ENCODE measurements at places on chromosomes 12 and 14.
A peak's percentile ranks its signal among the peaks of the same experiment; 100 is the strongest.

DNA sequence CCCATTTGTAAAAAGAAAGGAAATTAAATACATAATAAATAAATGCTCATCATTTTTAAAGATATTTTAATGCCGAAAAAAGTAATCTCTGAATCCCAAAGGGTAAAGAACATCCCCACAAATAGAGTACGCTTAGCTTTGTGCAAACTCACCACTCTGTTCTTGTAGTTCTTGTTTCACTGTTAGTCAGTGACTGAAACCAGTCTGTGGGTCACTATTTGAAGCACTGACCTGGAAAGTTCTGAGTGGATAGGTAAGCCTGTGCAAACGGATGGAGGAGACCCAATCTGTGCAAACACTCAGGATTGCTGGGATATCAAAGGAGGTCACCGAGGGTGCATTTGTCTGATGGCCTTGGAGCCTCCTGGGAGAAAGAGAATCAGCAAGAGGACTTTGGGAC, 68.1 kb upstream of the TSPAN11 start:
- no peak for DNase-seq

DNA sequence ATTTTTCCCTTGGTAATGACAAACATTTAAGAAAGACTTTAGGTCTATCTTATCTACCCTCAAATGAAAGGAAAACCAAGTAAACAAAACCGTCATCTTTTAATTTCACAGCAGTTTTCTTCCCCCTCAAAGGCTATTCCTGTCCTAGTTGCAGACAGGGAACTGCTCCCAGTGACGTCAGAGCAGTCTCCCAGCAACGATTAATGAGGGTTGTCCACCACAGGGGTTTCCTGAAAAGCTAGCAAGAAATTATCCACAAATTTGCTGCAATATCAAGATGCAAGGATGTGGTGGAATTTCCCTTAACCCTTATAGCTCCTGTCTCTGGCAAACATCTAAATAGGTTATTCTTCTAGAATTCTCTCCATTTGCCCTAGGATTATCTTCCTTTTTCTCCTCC, 89.1 kb upstream of the STAC3 start:
- DNase-seq, result no peak

GRCh38 chr12:76762601-76762980, 1.3 kb upstream of the ZDHHC17 start:
- DNase-seq, result no peak

DNA sequence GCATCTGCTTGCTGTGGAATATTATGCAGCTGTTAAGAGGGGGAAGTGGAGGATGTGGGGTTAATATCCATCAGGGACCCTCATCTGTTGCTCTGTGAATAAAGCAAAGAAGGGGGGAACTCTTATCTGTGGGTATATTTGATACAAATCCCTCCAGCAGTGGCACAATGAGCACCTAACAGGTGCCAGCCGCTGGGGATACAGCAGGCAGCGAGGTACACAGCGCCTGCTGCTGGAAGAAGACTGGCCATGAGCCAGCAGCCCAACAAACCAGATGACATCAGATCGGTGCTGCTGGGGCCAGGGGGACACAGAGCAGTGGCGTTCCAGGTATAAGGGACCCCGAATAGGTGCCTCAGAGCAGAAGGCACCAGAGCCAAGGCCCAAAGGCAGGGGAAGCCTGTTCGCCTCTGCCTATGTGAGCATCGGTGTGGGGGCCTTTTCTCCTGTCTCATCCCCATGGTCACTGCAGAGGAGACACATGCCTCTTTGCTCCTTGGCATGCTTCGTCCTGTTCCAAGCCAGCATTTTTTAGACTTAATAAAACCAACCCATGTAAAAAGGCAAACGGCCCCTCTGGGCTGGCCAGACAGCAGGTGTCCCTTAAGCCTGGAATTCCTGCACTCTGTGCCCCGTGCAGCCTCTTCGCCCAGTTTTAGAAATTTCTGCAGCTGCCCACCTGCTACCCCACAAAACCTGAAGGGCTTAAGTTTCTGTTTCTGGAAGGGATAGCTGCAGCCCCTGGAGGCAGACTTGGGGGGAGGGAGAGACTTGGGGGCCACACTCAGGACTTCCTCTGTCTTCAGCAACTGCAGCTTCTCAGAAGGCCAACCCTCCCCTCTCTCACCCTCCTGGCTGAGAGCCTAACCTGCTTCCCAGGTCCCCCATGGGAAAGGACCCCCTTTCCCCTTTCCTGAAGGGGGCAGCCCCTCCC, 1.6 kb upstream of the CKB start:
- no peak for DNase-seq

DNA sequence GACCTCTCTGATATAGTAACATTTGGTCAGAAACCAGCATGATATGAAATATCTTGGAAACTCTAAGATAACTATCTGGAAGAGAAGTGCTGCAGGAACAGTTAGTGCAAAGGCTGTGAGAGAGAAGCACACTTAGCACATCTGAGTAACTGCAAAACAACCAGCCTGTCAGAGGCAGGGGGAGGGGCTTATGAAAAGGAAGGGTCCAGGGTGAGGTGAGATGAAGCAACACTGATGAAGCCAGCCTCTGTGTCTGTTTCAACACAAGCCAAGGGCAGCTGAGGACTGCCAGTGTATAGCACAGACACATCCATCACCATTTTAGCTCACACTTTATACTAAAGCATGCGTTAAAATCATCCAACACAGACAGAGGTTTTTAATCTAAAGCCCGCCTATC, 37.4 kb upstream of the OVCH1 start:
- DNase-seq, result no peak

DNA sequence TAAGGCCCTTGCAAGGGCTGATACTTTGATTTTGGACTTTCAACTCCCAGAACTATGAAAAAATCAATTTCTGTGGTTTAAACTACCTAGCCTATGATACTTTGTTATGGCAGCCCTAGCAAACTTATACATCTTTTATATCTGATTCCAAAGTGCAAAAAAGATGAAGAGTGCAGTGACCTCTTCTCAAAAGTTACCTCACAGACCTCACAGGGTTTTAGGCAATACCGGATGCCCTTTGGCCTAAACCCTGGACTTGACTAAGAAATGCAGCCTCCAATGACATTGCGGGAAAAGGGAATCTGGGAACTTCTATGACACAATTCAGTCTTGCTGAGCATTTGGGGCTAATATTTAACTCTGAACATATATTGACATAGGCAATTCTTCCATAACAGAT, 63.3 kb downstream of the IGF1 start:
- DNase-seq, result no peak

DNA sequence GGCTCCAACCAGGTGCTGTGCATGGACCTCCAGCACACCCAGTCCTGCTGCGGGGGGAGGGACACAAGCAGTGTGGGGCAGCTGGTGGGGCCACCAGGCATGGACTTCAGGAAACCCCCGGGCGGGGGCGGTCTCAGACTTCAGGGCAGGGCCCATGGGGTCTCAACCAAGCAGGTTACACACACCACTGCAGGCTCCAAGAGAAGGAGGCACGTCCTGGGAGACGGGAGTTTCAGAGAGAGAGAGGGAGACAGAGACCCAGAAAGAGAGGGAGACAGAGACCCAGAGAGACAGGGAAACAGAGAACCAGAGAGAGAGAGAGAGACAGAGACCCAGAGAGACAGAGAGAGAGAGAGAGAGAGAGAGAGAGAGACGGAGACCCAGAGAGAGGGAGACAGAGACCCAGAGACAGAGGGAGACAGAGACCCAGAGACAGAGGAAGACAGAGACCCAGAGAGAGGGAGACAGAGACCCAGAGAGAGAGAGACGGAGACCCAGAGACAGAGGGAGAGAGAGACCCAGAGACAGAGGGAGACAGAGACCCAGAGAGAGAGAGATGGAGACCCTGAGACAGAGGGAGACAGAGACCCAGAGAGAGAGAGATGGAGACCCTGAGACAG, 128.9 kb downstream of the NCOR2 start:
- DNase-seq, result no peak

DNA sequence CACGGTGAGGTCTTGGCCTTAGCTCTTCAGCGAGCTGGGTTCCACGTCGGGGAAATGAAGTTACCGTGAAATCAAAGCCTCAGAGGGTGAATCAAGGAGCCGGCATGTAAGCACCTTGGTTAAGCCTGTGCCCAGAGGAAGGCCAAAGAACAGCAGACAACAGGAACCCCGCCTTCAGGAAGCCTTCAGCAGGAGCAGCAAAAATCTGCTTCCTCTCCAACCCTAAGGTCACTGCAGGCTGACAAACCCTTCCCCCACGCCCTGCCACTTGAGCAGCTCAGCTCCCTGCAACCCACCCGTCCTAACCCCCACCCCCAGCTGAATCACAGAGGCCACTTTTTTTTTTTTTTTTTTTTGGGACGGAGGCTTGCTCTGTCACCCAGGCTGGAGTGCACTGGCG, 72.9 kb upstream of the LTA4H start:
- DNase-seq, result peak; percentile 23

DNA sequence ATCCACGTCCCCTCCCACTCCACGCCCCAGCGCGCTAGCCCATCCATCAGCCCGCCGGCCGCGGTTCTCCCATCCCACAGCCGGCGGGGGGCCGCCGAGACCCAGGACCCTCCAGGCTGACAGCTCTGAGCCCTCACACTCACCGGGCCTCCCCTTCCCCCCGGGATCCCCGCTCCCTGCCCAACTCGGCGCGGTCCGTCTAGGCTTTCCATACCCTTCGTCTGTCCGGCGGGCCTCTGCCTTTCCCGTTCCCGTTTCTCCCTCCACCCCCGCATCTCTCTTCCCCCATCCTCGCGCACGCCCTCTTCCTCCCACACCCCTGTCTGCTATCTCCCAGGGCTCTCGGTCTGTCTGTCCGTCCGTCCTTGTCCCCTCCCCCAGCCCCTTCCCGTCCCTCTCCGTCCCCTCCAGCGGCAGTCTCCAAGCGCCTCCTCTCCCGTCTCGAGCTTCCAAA, 726 bp downstream of the ZFHX2 start:
- no peak for DNase-seq

- DNase-seq, result no peak
Observed at GRCh38 chr12:67810166-67810565, 161.6 kb downstream of the DYRK2 start.

DNA sequence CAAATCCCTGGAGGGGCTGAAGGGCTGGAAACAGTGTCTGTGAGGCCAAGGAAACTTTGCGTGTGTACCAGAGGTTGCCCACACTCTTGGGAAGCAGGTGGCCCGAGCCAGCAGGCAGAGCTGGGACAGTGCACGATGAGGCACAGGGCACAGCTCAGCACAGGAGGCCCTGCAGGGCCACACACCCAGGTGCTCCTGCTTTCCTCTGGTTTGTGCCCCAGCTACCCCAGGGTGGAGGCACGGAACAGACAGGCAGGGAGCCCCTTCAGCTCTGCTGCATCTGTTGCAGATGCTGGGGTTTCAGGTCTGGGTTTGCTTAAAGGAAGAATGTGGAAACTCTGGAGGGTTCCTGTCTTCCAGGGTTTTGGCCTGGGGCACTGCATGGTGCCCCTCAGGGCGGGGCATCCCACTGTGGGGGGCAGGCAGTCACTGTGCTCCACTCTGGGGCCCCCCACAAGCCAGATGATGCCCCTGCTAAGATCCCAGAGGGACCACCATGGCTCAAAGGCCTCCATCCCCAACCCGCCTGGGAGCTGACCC, 8.6 kb downstream of the TMEM179 start:
- DNase-seq, result no peak

DNA sequence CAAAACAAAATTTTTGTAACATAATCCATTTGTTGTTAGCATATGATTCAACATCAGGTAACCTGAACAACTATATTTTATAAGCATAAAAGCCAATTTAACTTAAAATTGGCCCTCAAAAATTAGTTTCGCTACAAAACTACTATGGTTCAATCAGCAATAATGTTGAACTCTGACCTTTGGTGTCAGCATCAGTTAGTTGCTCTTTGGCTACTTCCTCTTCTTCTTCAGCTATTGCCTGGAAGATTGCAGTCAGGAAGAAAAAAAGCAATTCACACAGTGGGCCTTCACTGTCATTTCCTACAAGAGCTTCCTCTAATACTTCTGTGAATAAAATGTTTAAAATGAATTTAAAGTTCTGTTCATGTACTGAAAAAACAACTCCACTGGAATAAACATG, 78.2 kb upstream of the CFL2 start:
- no peak for DNase-seq

DNA sequence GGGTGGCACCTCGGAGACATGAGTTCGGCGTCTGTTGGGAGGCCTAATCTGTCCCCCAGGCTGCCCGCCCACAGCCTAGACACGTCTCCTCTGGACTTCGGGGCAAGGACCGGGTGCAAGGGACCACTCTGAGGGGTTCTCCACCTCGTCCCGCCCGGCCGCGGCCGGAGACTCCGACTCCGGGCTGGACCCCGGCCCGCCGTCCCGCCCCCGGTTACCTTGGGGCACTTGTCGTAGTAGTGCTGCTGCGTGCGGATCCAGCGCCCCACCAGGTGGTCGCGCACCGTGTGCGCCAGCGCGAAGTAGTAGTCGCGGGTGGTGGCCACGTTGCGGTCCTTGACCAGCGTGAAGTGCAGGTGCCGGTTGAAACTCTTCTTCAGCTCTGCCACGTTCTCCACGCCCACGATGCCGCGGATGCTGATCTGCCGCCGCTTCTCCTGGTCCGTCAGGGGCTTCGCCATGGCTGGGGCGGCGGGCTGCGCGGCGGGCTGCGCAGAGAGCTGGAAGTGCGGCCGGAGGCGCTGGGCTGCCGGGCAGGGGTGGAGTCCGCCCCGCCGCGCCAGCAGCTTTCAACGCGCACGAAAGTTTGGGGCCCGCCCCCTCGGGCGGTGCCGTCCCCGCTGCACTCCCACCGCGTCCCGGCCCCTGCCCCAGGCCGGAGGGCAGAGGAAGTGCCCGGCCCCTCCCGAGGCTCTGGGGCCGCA, at the start of gene PYGL:
Gene PYGL (minus strand): TSS at position 541 of the 704 bp plus-strand sequence. CDS start 80 bp downstream, at position 461.
- peak; percentile 51 for DNase-seq

DNA sequence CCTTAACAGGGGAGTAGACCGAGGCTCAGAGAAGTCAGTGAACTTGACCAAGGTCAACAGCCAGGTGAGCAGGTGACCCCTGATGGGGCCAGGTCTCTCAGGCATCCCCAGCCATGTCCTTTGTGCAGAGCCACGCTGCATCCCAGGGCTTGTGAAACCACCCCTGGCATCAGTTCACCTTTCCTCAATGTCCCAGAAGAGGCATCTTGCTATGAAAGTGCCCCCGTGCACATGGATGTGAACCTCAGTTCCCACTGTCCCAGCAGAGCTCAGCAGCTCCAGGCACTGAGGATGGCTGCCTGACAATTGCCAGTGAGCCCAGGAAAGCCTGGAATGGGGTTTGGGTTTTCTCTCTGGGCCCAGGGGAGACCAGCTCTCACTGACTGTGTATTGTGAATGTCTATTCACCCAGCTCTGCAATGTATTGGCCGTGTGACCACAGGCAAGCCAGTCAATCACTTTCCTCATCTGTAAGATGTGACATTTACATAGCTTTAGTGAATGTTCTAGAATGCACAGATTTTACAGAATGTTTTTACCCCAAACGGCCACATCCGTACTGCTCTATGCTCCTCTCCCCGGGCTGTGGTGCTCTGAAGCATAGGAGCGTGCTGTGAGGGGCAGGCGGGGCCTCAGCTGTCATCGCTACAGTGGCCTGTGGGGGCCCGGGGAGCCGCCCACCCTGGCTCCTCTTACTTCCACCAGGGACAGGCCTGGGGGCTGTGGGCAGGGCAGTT, 4.9 kb downstream of the CACNA2D4 start:
- DNase-seq, result peak; percentile 8

- no peak for DNase-seq
Observed at GRCh38 chr12:71162832-71163763, 5.3 kb upstream of the TSPAN8 start.

Data from stimulated activated CD4-positive, alpha-beta T cell treated with anti-CD3 and anti-CD28 coated beads, Interleukin-2, amount 100 ng/mL, for 24 hours (primary cell).